ENCODE measurements at places on chromosomes 7 and 10.

- no peak for DNase-seq
Observed at GRCh38 chr10:102870221-102870620, 951 bp downstream of the AS3MT start.

- no peak for DNase-seq
Observed at GRCh38 chr7:8433477-8434289, at the start of gene NXPH1. Gene NXPH1, plus strand, starts transcription at chr7:8433609.

DNA sequence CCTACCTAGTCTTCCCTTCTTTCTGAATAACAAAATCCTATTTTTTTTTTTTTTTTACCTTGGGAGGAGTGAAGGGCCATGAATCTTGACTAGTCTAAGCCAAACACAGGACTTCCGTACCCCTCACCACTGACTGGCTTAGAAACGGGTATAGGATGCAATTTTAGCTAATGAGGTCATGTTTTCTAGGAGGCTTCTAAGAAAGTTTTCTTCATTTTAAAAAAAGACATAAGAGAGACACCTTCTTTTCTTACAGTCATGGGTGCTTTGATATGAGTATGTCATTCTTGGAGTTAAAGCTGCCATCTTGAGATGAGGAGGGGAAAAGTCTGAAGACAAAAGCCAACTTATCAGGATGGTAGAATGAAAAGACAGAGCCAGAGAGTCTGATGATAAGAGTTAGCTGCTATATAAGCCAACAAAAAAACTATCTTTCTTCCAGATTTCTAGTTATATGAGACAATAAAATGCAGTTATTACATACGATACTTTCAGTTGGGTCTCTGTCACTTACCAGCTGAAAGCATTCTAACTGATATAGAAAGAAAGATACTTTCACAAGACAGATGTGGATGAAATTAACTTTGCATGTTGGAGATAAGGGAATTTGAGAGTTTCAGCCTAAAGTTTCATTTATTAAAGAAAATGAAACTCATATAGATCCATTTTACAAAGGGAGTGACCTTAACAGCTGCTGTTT, 34.0 kb downstream of the ZNF438 start:
- DNase-seq: no peak

DNA sequence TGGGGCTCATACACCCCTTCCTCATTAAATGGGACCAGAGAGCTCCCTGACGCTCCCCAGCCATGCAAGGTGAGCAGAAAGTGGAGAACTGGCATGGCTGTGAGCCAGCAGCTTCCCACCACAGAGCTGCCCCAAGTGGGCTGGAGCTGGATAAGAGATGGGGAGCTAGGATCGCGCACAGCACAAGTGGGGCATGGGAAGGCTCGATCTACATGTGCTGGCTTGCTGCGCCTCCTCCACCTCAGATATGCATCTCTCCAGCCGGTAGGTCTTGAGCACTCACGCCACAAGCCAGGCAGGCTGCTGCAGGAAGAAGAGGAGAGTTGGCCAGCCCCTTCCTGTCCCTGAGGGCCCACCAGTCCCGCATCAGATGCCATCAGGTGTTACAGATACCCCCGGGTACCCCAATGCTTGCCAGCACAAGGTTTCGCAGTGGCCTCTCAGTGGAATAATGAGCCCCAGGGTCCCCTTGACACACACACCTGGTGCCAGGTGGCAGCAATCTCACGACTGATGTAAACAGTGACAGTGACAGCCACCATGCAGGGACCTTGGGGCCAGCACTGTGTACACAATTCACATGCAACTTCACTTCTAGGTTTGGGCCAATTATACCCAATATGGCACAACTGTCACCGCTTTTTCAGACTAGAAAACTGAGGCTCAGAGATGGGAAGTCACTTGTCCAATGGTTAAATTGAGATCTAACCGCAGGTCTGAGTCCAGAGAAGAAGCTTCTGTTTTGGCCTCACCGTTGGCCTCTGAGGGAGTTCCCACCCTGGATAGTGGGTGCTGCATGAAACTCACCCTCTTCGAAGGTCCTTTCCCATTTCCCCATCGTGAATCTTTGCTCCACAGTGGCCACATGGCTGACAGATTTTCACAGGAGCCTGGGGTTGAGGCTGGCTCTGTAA, 79.3 kb downstream of the OAT start:
- DNase-seq: no peak

DNA sequence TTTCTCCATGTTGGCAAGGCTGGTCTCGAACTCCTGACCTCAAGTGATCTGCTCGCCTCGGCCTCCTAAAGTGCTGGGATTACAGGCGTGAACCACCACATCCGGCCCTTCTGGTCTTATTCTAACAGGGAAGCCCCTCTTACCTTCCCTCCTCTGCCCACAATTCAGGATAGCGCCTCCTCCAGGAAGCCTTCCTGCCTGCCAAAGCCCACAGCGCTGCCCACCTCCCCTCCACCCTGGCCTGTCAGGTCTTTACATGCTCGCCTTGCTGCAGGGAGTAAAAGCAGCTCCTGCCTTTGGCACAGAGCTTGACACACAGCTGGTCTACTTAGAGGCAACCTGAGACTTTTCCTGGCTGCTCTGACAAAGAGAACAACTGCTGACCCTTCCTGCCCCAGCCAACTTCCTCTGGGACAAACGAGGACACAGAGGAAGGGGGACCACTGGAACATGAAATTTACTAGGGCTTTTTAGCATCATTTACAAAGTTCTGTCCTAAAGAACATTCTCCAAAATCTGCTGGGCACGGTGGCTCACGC, 13.2 kb downstream of the MLXIPL start:
- DNase-seq: no peak

- no peak for DNase-seq
Observed at GRCh38 chr7:65798111-65799075, 74.5 kb upstream of the VKORC1L1 start.

- no peak for DNase-seq
Observed at GRCh38 chr7:159088016-159088865, 56.4 kb downstream of the VIPR2 start.

GRCh38 chr10:46062723-46063428, 16.8 kb upstream of the MSMB start:
- DNase-seq: no peak

DNA sequence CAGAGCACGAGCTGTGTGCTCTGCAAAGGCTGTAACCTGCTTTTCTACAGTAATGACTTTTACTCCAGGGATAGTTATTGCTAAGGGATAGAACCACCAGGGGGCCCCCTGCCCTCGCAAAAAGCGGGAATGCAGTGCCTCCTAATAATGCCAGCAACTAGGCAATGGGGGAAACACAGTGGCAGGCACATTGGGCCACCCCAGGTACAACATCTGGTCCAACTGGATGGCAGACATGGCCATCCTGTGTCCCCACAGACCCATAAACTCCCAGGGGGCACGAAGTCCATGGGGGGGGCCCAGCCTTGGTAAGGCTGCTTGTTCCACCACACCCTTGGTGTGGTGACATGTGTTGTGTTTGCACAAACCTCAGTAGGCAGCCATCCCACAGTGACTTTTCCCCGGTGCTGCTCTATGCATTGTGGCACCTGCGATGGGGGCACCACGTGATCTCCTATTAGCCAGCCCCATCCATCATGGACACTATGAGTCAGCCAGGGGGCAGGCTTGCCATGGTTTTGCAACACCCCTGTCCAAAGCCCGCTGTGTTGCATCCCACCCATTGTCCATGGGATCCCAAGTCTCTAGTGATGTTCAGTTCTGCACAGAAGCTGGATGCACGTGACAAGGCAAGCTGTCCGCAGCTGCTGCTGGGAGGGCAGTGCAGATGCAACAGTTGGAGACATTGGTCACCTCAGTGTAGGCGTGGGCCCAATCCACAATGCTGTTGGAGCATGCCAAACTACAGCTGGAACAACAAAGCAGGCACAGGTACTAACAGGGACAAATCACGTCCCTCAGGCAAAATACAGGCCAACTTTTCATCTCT, 84.0 kb downstream of the ANLN start:
- no peak for DNase-seq

DNA sequence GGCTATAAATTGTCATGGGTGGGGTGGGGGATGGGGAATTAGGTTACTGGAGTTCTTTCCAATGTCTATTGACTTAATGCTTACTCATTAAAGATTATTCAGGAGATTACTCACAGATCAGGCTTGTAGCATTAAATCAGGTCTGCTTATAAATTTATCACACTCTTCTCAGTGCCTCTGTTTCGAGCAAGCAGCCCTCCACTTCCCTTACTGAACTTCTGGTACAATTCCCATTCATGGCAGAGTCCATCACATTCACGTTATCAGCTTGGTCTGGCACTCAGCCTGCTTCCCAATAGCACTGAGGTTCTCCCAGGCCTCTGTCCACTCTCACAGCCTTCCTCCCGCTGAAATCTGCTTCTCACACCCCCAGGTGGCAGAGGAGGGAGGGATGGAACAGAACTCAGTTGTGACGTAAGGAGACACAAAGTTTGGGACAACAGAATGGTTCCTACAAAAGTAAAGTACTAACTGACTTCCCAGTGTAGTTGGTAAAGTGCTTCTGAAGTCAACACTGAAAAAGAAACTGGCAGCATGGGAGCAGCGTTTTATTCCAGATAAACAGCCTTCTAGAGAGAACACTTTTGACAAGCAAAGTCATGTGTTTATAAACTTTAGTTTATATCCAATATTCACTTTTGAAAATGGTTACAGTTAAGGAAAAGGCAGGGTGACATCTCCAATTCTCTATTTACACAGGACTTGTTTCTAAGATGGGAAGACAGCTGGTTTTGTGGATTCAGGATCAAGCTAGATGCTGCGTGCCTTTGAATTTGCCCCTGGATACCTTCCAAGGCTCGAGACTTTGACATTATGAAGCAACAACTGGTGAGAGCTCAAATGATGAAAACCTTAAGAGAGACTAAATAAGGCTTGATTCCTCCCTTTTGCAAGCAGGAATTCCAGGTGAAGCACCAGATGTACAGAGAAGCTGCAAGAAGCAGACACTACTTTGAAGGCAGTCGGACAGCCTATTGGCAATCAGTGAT, 81.4 kb downstream of the ATXN7L1 start:
- DNase-seq: no peak

DNA sequence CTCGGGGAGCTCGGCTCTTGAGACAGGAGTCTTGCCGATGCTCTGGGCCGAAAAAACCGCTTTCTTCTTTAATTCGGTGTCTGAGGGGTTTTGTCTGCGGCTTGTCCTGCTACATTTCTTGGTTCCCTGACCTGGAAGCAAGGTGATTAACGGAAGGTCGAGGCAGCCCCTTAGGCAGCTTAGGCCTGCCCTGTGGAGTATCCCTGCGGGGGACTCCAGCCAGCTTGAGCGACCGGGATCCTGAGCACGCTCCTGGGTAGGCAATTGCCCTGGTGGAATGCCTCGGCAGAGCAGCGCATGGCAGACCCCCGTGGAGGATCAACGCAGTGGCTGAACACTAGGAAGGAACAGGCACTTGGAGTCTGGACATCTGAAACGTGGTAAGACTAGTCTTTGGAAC, 30.5 kb upstream of the GHITM start:
- DNase-seq: no peak

Data from activated CD4-positive, alpha-beta T cell treated with anti-CD3 and anti-CD28 coated beads, Interleukin-2, amount 50 U/mL, for 24 hours (primary cell).